Suprapubic skin (tissue), 4 donors: ENCODE measurements at places on chromosomes 4 and X.

GRCh38 chr4:80307183-80307735 is 28.3 kb upstream of the CFAP299 start:
- peaks cover 7% of the 10 kb centered on the region for H3K4me1 ChIP-seq
- no peak overlapping the region for H3K4me3 ChIP-seq
- H3K27ac ChIP-seq, result no peak overlapping the region
- H3K27me3 ChIP-seq, result peaks cover 41% of the 10 kb centered on the region
- no peak for DNase-seq
- H3K36me3 ChIP-seq, result no peaks in the 10 kb centered on the region

- H3K36me3 ChIP-seq, result no peaks in the 10 kb centered on the region
- no peaks in the 10 kb centered on the region for H3K27me3 ChIP-seq
- no peaks in the 10 kb centered on the region for H3K4me1 ChIP-seq
- DNase-seq, result no peak
- no peak overlapping the region for H3K27ac ChIP-seq
Observed at GRCh38 chrX:110131031-110131430, 128.1 kb downstream of the TMEM164 start.

DNA sequence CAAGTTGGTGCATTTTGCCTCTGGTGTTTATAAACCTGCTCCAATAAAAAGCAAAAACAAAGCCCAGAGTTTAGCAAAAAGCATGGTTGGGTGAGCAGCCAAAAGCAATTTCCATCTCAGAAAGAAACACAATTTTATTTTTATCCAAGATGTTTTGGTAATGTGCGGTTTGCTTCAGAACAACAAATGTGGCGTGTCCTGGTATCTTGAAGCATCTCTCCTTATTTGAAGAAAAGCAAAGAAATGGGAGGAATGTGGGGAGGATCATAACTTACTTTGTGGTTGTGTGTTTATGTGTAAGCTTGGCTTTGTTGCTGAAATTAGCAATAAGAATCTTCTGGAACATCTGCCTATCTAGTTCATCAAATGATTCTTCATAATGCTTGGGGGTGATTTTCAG is 88.3 kb upstream of the DDX3X start:
- no peak for DNase-seq
- no peaks in the 10 kb centered on the region for H3K36me3 ChIP-seq
- no peaks in the 10 kb centered on the region for H3K4me1 ChIP-seq
- no peak overlapping the region for H3K4me3 ChIP-seq
- H3K27ac ChIP-seq, result no peak overlapping the region

GRCh38 chrX:54230435-54231148 is 47.5 kb upstream of the FAM120C start:
- H3K27ac ChIP-seq, result no peak overlapping the region
- H3K4me3 ChIP-seq, result no peak overlapping the region
- H3K27me3 ChIP-seq, result no peaks in the 10 kb centered on the region
- no peaks in the 10 kb centered on the region for H3K36me3 ChIP-seq

GRCh38 chrX:145865082-145865481 is 47.5 kb downstream of the SLITRK2 start:
- no peak for DNase-seq
- no peaks in the 10 kb centered on the region for H3K36me3 ChIP-seq
- no peak overlapping the region for H3K4me3 ChIP-seq

GRCh38 chr4:95318483-95318882 is 230.3 kb downstream of the UNC5C start:
- H3K27me3 ChIP-seq, result no peaks in the 10 kb centered on the region
- no peak overlapping the region for H3K4me3 ChIP-seq
- no peak for DNase-seq
- H3K4me1 ChIP-seq, result no peaks in the 10 kb centered on the region

DNA sequence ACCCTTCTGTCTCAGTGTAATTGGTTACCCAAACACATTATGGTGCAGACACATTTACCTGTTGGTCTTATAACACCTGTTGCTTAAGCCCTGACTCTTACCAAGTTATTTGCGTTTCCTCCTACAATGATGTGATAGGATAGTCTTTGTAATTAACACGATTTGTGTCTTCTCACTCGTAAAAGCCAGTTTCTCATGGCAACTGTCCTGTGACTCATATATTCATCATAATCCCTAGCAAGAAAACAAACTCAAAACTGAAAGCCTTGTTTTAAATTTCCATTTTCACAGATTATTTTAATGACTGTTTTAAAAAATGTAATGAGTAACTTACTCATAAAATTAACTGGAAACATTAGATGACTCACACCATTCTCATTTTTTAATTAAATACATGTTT is 495.2 kb downstream of the NLGN4X start:
- no peak for DNase-seq
- no peak overlapping the region for H3K4me3 ChIP-seq
- no peaks in the 10 kb centered on the region for H3K4me1 ChIP-seq
- H3K36me3 ChIP-seq, result no peaks in the 10 kb centered on the region

GRCh38 chr4:181548873-181549575 is 694.2 kb upstream of the TENM3 start:
- H3K36me3 ChIP-seq, result no peaks in the 10 kb centered on the region
- no peak overlapping the region for H3K27ac ChIP-seq
- H3K27me3 ChIP-seq, result no peaks in the 10 kb centered on the region
- no peaks in the 10 kb centered on the region for H3K4me1 ChIP-seq
- no peak for DNase-seq

- H3K4me3 ChIP-seq, result no peak overlapping the region
- no peaks in the 10 kb centered on the region for H3K4me1 ChIP-seq
Observed at GRCh38 chrX:84729809-84730208, 227.6 kb upstream of the HDX start.

GRCh38 chr4:92520563-92520962 is 216.8 kb downstream of the GRID2 start:
- no peaks in the 10 kb centered on the region for H3K36me3 ChIP-seq
- no peak for DNase-seq
- H3K27me3 ChIP-seq, result no peaks in the 10 kb centered on the region
- H3K27ac ChIP-seq, result no peak overlapping the region
- H3K4me1 ChIP-seq, result no peaks in the 10 kb centered on the region
- no peak overlapping the region for H3K4me3 ChIP-seq

GRCh38 chr4:177574446-177574845 is 132.2 kb upstream of the AGA start:
- H3K36me3 ChIP-seq, result no peaks in the 10 kb centered on the region
- H3K4me1 ChIP-seq, result no peaks in the 10 kb centered on the region
- DNase-seq, result no peak
- no peak overlapping the region for H3K27ac ChIP-seq

DNA sequence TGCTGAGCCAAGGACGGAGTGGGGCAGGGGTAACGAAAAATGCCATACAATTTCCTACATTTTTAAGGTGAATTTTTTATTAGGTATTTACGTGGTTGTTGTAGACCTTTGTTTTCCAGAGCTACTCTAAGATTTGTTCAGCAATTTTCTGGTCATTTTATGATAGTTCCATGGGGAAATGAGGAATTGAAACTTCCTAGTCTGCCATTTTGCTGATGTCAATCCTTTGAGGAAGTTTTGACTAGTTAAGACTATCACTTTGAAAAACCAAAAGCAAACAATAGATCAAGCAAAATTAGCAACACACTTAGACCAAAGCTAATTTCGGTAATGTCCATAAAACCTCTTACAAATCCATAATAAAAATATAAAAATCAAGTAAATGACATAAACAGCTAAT is 7.0 kb upstream of the TLR3 start:
- H3K4me1 ChIP-seq, result no peaks in the 10 kb centered on the region
- no peak overlapping the region for H3K27ac ChIP-seq
- H3K27me3 ChIP-seq, result no peaks in the 10 kb centered on the region
- DNase-seq, result no peak
- H3K4me3 ChIP-seq, result no peak overlapping the region

GRCh38 chr4:168605411-168605810 is 108.6 kb downstream of the PALLD start:
- H3K4me1 ChIP-seq, result peaks cover 33% of the 10 kb centered on the region
- no peaks in the 10 kb centered on the region for H3K36me3 ChIP-seq
- H3K4me3 ChIP-seq, result no peak overlapping the region
- no peak for DNase-seq
- H3K27me3 ChIP-seq, result no peaks in the 10 kb centered on the region

GRCh38 chr4:151025759-151026158 is 10.7 kb upstream of the LRBA start:
- H3K36me3 ChIP-seq, result no peaks in the 10 kb centered on the region
- no peak overlapping the region for H3K27ac ChIP-seq
- no peaks in the 10 kb centered on the region for H3K27me3 ChIP-seq
- no peaks in the 10 kb centered on the region for H3K4me1 ChIP-seq
- no peak for DNase-seq

GRCh38 chrX:71949363-71949762 is 38.7 kb downstream of the NHSL2 start:
- no peak overlapping the region for H3K4me3 ChIP-seq
- no peaks in the 10 kb centered on the region for H3K4me1 ChIP-seq
- H3K36me3 ChIP-seq, result no peaks in the 10 kb centered on the region
- no peaks in the 10 kb centered on the region for H3K27me3 ChIP-seq

DNA sequence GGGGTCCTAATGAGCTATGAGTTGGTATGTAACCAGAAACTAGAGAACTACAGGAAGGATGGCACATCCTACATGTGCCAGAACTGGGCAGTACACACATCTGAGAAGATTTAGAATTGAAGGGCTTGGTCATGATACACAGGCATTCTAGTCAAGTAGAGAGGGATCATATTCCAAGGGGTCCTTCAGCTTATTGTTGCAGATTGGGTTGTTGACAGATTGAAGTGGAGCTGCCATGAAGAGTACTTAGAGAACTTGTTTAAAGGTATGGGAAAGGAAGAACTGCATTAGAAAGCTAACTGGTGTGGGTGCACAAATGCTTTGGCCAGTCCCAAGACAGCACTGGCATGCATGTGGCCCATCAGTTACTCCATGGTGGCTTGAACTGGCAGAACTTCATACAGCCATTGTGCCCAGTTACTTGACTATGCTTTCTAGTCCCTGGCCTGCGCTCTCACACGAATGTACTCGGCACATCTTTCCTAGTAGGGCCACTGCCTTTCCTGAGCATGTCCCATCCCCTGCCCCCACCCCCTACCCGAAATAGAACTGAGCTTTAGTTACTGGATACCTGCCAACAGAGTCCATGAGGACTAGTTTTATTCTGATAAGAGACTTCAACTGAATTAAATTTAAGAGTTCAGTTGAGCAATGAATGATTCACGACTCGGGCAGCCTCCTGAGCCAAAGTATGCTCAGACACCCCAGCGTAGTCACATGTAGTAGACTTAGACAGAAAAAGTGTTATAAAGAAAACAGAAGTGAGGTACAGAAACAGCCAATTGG is 64.0 kb downstream of the CCNG2 start:
- no peak for DNase-seq
- no peak overlapping the region for H3K4me3 ChIP-seq
- H3K27me3 ChIP-seq, result no peaks in the 10 kb centered on the region
- no peaks in the 10 kb centered on the region for H3K36me3 ChIP-seq
- H3K4me1 ChIP-seq, result no peaks in the 10 kb centered on the region
- H3K27ac ChIP-seq, result no peak overlapping the region

GRCh38 chr4:92968556-92968955 is 664.8 kb downstream of the GRID2 start:
- H3K27ac ChIP-seq, result no peak overlapping the region
- H3K4me3 ChIP-seq, result no peak overlapping the region
- peaks cover 6% of the 10 kb centered on the region for H3K4me1 ChIP-seq
- no peaks in the 10 kb centered on the region for H3K27me3 ChIP-seq
- DNase-seq, result no peak

DNA sequence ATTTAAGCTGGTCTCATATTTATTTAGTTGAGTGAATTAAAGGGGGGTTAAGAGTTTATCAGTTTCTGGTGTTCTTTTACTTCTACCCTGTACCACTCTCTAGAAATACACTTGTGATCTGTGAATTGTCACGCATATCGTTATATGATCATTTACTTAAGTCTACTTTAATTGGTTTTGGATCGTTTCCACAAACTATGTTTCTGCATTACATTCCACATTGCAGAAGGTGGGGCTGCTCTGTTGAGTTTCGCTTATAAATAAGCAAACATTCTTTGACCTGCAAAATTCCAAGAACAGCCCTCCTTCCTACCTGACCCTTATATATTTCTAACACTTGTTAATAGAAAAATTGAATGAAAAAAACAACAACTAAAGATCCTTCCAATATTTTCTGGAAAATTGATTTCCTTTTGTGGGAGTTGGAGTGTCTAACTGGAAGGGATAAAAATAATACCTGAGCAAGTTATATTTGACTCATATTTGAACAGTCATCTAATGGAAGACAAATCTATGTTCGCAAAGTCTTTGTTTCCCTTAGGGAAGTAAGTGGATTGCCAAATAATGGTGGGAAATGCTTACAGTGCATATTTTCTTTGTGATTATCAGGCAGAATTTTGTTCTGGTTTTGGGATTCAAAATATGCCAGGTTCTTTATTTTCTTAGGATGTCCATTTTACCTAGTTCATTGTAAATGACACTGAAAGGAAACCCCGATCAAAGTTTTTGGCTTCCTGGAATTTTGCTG is 152.7 kb downstream of the RELL1 start:
- no peaks in the 10 kb centered on the region for H3K27me3 ChIP-seq
- DNase-seq, result no peak
- H3K4me3 ChIP-seq, result no peak overlapping the region
- H3K36me3 ChIP-seq, result no peaks in the 10 kb centered on the region

DNA sequence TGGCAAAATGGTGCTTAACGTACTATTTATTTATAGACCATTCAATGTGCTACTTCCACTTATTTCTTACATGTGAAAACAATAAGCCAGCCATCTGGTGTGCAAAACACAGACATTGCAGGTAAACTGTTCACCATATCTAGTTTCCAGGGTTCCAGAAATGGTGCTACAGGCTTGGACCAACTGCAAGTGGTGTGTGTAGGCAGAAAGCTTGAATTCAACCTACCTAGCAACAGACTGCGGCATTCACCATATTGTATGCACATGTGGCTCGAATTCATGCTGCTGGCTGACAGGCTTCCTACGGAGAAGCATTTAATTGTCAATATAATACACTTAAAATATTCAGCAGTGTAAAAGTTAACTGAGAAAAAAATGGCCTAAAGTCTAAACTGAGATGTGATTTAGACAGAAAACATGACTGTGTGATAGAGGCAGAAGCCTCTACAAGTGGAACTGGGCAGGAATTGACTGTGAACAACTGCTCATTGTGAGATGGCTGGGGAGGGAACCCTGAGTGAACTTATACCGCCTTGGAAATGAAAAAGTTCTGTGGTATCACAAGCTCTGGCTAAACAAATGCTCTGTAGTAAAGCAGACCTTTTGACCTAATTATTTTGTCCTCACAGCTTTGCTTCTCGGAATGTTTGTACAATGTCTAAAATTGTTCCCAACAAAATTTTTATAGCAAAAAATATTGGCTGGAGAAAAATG is 434.7 kb downstream of the GRIA2 start:
- no peak overlapping the region for H3K4me3 ChIP-seq
- H3K36me3 ChIP-seq, result no peaks in the 10 kb centered on the region
- no peak for DNase-seq

DNA sequence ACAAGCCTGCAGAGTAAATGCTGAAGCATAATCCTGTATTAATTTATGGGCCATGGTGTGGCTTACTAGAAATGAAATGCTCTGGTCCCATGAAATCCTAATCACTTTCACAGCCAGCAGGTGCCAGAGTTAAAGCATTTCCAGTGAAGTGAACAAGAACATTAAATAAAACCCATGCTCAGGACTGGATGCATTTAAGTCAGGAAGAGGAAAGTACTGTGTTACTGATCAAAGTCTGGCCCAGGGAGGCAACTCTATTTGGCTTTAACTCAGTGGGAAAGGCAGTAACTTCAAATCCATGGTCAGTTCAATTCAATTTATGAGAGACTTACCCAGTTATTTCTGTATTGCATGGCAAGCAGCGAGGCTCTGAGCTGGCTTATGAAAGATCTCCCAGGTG is 29.2 kb downstream of the AGA start:
- DNase-seq, result no peak
- no peaks in the 10 kb centered on the region for H3K4me1 ChIP-seq
- H3K27ac ChIP-seq, result no peak overlapping the region
- no peaks in the 10 kb centered on the region for H3K36me3 ChIP-seq
- H3K27me3 ChIP-seq, result no peaks in the 10 kb centered on the region

GRCh38 chr4:6875431-6875831 is 34.2 kb upstream of the TBC1D14 start:
- no peak for DNase-seq
- peaks cover 71% of the 10 kb centered on the region for H3K36me3 ChIP-seq
- no peak overlapping the region for H3K27ac ChIP-seq
- no peak overlapping the region for H3K4me3 ChIP-seq
